ENCODE measurements at places on chromosomes 1 and 21. TPM values are rescaled to one million over a fixed set of nuclear protein-coding genes. Genes with fewer than 3 reads are reported as not detected.

- no peaks in the 10 kb centered on the region for H3K27me3 ChIP-seq
- H3K4me3 ChIP-seq, result no peak overlapping the region
- H3K27ac ChIP-seq, result peak overlapping the region; percentile 83
- no peaks in the 10 kb centered on the region for H3K36me3 ChIP-seq
Observed at GRCh38 chr1:21764615-21765423, 18.1 kb downstream of the USP48 start.

C1orf185 gene
- not detected for total RNA-seq

L1TD1 gene
- 0.11 TPM for total RNA-seq

DNA sequence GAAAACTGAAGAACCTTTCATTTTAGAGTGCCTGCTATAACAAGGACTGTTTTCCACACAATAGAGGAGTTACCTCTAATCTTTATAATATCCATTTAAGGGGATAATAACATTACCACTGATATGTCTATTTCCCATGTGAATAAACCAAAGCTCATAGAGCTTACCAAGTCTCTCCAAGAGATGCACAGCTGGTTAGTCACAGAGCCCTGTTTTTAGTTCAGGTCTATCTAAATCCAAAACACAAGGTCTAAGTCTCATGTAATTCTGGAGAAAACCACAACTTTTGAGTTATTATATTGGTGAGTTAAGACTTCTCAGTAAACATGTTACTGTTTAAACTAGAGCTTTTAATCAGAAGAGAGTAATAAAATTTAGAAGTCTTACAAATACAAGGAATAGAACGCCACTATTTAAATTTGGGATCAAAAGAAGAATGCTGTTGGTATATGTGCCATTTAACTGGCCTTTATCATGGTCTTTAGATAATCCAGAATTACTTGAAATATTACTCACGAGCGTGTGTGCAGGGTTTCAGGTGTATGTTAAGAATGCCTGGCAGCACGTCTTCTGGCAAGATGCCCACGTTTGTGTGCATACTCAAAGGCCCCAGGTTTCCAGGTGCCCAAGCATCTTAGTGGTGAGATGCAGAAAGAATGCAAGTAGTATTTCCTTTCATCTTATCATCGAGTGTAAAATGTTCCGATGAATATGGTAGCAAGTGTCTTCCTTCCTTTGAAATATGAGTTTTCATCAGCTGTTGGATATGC lies 190.6 kb downstream of the FMN2 start:
- H3K4me1 ChIP-seq, result no peaks in the 10 kb centered on the region
- H3K4me3 ChIP-seq, result no peak overlapping the region
- DNase-seq, result peak; percentile 30
- no peak overlapping the region for H3K27ac ChIP-seq
- H3K27me3 ChIP-seq, result no peaks in the 10 kb centered on the region
- no peaks in the 10 kb centered on the region for H3K36me3 ChIP-seq

B3GALT6 gene
- 24.9 TPM for total RNA-seq

INAVA gene
- 0.27 TPM for total RNA-seq

S100A8 gene
- total RNA-seq, result 35.6 TPM

- H3K27me3 ChIP-seq, result no peaks in the 10 kb centered on the region
- no peak overlapping the region for H3K27ac ChIP-seq
- peaks cover 3% of the 10 kb centered on the region for H3K4me1 ChIP-seq
- H3K36me3 ChIP-seq, result no peaks in the 10 kb centered on the region
Observed at GRCh38 chr1:184158896-184159681, 107.6 kb downstream of the TSEN15 start.

- H3K27ac ChIP-seq, result no peak overlapping the region
- H3K4me1 ChIP-seq, result peaks cover 4% of the 10 kb centered on the region
- H3K27me3 ChIP-seq, result no peaks in the 10 kb centered on the region
- H3K36me3 ChIP-seq, result peaks cover 8% of the 10 kb centered on the region
- no peak for DNase-seq
Observed at GRCh38 chr1:215605011-215605621, 38.0 kb downstream of the KCTD3 start.

DNA sequence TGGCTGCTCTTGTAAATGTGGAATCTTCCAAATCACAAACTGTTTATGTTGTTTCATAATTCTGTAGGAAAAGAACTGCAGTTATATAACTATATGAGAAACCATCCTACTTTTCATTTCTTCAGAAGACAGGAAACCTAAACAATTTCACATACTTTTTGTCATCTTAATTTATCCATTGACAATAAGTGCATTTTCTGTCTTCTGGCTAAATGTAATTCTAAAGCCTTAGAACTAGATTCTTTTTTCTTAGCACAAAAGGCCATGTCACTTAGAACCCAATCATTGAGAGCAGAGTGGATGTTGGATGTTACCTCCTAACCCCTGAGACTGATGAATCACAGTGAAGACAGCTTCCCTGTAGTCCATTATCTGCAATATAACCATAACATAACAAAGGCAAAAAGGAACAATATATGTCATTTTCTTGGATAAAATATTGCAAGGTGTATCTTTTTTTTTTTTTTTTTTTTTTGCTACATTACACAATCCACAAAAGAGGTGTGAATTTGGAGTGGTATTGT lies 410.2 kb upstream of the PRMT6 start:
- no peak for DNase-seq
- no peaks in the 10 kb centered on the region for H3K4me1 ChIP-seq
- no peaks in the 10 kb centered on the region for H3K27me3 ChIP-seq
- no peak overlapping the region for H3K4me3 ChIP-seq
- H3K36me3 ChIP-seq, result no peaks in the 10 kb centered on the region
- no peak overlapping the region for H3K27ac ChIP-seq
